ENCODE measurements at places on chromosomes 4 and X.
A peak's percentile ranks its signal among the peaks of the same experiment; 100 is the strongest.

DNA sequence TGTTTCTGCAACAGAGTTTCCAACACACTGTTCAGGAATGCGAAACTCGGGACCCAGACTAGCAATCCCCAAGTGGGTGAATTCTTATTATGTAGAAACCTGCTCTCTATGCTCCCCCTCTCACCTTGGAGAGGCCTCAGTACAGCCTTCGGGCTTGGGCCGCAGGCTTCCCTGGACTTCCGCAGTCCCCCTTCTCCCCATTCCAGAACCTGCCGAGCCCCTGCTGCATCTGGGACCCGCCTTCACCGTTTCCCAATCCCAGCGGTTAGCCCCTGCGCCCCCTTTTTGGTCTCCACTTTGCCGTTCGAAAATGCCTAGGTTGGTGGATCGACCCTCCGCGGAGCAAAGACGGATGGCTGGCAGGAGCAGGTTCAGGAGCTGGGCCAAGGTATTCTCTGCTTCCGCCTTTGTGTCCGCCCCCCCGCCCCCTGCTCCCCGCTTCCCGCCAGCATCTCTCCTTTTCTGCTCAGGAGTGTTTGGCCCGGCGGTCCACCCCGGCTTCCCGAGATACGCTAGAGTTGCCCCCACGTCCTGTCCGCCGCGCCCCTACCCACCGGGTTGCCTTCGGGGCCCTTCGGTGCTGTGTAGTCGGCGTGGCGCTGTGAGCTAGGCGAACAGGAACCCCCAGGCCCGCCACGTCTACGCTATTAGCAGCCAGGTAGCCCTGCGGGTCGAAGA, 11.5 kb downstream of the HAND2 start:
- DNase-seq: no peak

- DNase-seq: no peak
These were observed 186.2 kb upstream of the CPXCR1 start for GRCh38 chrX:88560673-88561330.

- no peak for DNase-seq
These were observed 37.8 kb downstream of the TET2 start for GRCh38 chr4:105184316-105184980.

GRCh38 chr4:48130100-48130499, 4.0 kb downstream of the TXK start:
- DNase-seq: no peak

- no peak for DNase-seq
These were observed 8.3 kb downstream of the PKD2 start for GRCh38 chr4:88015659-88016295.

DNA sequence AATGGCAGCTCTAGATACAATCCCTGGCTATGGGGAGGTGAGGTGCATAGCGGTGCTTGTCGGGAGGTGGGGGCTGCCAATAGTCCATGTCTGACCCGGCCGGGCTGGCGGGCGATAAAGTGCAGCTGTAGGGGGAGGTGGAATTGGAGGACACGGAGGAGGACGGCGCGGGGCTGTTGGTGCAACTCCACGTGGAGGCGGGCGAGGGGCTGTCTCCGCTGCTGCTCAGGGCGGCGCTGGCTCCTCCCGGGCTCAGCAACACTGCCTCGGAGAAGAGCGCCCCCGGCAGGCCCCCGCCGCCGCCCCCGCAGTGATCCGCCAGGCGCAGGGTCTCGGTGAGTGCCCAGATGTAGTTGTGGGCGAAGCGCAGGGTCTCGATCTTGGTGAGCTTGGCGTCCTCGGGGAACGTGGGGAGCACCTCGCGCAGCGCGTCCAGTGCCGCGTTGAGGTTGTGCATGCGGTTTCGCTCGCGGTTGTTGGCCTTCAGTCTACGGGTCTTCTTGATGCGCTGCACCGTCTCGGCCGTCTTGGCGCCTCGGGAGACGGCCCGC, 1.3 kb downstream of the NEUROG2 start:
- DNase-seq: no peak

DNA sequence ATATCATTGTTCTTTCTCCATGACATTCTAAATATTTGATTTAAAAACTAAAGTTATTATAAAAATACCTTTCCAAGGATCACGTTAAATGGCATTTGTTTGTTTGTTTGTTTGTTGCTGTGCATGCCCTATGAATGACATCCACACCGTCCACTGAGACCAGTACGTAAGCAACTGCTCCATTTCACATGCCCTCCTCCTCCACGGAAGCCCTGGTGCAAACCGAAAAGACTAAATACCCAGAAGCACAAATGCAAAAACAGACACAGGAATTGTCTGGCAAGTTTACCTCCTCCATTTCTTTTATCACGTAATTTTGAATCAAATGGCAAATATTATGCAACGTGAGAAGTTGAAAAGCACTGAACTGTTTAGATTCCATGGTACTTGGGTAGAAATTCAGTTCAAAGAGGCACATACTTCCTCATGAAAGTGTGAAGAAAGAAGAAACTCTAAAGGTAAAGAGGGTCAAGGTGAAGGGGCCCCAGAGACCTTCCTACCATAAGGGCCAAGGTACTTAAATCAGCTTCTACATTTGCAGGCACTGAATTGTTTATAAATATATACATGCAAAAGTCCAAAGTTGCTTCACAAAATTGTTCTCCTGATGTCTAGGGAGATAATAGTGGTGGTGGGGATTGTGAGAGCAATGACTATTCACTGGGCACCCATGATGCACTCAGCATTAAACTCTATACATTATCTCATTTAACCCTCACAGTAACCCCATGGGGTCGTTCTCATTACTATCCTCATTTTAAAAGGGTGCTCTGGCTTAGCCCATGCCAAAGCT, 23.4 kb downstream of the IRF2 start:
- no peak for DNase-seq

- DNase-seq: no peak
These were observed 41.0 kb downstream of the PDK3 start for GRCh38 chrX:24506082-24506481.

DNA sequence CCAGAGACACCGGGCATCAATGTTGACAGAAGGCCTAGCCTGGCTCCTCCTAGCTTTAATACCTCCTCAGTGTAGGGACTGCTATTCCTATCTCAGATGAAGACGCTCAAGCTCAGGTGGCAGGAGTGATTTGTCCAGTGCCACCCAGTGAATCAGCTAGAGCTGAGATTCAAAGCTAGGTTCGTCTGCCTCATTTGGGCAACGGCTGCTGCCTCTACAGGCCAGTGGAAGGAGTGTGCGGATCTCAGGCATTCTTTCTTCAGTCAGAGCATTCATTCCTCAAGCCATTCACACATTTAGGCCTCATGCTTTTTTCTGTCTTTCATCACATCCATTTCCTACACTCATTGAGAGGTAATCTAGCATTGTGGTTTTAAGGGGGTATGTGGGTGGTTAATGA, 7.3 kb downstream of the TSR2 start:
- no peak for DNase-seq

DNA sequence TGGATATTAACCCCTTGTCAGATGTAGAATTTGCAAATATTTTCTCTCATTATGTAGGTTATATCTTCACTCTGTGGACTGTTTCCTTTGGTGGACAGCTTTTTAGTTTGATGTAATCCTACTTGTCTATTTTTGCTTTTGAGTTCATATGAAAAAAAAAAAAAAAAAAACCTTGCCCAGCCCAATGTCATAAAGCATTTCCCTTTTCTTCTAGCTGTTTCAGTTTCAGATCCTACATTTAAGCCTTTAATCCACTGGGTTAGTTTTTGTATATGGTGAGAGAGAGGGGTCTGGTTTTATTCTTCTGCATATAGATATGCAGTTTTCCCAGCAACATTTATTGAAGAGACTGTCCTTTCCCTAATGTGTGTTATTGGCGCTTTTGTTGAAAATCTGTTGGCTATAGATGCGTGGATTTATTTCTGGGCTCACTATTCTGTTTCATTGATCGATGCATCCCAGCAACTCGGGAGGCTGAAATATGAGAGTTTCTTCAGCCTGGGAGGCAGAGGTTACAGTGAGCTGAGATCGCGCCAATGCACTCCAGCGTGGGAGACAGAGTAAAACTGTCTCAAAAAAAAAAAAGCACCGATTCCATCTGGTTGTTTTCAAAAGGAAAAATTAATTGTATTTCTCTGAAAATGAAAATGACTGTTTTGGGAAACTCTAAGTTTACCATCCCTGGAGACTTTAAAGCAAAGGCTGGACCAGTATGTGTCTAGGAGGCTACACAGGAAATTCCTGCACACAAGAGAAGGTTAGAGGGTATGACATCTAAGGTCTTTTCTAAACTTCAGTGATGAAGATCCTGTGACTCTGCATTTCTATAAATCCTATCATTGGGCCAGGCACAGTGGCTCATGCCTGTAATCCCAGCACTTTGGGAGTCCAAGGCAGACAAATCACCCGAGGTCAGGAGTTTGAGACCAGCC, 35.6 kb downstream of the STEEP1 start:
- no peak for DNase-seq

DNA sequence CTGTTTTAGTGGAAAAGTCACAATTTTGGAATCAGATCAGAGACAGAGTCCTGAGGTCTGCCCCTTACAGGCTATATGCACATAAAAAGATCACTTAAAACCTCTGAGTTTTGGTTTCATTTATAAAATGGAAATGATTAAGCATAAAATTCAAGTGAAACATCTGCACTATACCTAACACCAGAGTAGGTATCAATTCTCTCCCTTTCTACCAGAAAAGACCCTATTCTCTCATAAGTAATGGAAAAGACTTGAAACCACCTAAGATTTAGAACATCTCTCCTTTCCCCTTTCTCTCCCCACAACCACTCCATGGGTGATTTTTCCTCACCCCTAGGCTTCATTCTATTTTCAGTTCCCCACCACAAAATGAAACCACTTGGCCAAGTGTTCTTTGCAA, 907 bp downstream of the LHFPL1 start:
- no peak for DNase-seq

- no peak for DNase-seq
These were observed 39.1 kb upstream of the LONRF3 start for GRCh38 chrX:118935352-118935751.

DNA sequence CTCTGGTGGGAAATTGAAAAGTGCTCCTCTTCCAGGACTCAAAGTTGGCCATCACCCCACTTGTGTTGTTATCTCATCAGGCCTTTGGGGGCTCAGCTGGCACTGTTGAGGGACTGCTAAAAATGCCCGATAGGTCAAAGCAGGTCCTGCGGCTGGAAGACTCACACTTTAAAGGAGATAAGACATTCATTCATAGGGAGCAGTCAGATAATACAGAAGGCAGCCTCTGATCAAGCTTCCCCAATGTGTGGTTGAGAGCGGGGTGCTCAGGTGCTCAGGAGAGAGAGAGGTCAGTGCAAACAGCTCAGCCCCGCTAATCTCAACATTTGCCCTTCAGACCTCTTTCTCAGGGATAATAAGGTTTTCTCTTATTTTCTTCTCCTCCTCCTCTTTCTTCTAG, 70.3 kb downstream of the TMEM154 start:
- no peak for DNase-seq

- no peak for DNase-seq
These were observed 166.5 kb downstream of the MAML3 start for GRCh38 chr4:139987502-139987850.

GRCh38 chr4:77358315-77358928, 201.4 kb downstream of the CCNG2 start:
- DNase-seq: no peak

- no peak for DNase-seq
These were observed 650.8 kb downstream of the PCDH7 start for GRCh38 chr4:31370866-31371465.

DNA sequence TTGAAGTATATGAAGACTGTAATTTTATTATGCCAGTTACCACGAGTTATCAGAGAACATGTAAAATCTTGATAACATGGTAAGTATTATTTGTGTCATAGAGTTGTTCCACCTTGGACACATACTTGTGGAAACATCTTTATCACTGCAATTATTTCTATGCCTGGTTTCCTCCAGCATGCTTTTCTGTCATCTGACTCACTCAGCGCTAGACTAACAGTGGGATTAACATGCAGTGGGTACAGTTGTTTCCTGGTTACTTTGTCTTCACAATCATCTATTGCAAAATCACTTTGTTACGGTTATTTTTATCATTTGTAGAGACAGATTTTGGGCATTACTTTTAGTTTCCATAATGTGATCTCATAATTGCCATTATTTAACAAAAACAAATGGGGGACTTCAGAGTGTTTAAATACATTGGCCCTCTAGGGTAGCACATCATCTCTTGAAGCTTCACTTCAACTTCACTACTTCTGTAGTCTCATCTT, at the start of gene STATH:
STATH (plus strand) TSS at position 441 of the 491 bp plus-strand sequence. CDS start 2,472 bp downstream, outside the sequence.
- DNase-seq: no peak

- no peak for DNase-seq
These were observed 105.8 kb downstream of the FAM53A start for GRCh38 chr4:1578251-1578773.

GRCh38 chrX:123961268-123962005, at the start of gene STAG2:
STAG2 (plus strand) TSS chrX:123961706; CDS start chrX:124022628, 60,922 bp downstream.
- peak; percentile 66 for DNase-seq

GRCh38 chr4:69974631-69975030, 9.1 kb upstream of the CSN2 start:
- no peak for DNase-seq

GRCh38 chrX:71541210-71542022, 8.5 kb downstream of the OGT start:
- DNase-seq: no peak

DNA sequence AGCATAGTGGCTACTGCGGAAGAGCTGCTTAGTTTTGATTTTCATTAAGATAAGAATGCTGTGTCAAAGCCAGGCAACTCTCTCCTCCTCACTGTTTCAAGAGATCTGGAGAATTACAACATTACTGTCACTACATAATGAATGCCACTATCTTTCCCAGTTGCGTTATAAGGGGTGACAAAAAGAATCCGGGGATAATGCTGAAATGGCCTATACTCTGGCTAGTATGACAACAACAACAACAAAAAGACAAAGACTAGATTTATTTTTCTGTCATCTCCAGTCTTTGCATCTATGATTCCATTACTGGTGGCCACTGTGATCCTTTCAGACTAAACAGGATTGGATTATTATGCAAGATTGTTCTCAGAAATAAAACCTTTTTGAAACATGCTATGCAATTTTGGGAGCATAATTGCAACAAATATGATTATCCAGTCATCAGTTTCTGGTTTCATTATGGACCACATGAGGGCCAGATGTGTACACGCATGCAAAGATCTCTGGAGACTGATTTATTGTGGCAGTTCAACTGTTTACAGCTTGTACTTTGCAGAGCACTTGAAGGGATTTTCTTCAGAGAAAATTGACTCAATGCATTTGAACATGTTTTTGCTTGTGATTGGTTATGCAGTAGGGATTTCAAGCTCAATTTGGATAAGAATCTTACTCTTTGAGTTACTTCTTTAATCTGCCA, 31.1 kb upstream of the SPANXB1 start:
- DNase-seq: no peak

DNA sequence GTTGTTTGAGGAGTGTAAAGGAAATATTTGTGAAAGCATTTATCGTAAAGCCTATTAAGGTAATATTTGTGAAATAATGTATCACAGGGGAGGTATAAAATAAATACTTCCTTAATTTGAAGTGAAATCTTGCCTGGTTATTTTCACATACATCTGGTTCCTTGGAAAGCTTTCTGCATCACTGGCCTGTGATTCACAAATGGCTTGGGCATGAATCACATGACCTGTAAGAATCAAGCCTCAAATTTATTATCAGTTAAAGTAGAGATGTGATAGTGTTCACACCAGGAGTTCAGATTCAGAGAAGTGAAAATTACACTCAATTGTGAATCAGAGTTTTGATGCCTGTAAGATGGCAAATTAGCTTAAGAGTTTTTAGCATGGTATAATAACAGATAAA, 1911.4 kb downstream of the STIM2 start:
- DNase-seq: no peak
